NCI-H1105 (cell line): ENCODE measurements at places on chromosomes 1 and 21.

- DNase-seq, result no peak
These were observed 43.1 kb downstream of the OPTC start for GRCh38 chr1:203536980-203537455.

GRCh38 chr1:181608948-181609347 lies 125.6 kb downstream of the CACNA1E start:
- DNase-seq, result no peak

DNA sequence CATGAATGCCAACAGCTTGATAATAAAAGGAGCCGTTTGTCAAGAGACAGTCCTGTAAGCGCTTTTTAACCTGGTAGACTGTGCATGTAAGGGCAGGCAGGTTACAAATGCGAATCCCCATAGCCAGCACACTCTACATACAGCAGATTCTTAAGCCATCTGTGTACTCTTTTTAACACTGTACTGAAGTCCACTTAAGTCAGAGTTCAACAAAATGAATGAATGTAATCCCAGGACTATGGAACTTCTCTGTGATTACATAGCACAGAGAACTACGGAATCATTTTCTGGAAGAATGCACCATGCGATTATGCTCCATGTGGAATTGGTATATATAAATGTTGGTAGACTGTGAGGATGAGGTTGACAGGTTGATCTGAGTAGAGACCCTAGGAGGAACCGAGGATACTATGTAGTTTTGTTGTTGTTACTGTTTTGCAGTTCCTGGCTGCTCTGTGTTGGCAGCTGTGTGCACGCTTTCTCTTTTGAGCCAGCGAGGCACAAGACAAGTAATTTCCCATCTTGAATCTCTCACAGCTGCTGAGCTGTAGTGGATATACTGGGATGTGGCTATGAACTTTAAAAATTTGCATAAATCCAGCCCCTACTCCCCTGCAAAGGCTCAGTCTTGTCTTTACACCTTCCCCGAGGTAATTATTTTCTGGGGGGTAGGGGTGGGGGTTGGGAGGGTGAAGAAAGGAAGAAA lies 21.9 kb downstream of the LRRC8D start:
- DNase-seq, result no peak

DNA sequence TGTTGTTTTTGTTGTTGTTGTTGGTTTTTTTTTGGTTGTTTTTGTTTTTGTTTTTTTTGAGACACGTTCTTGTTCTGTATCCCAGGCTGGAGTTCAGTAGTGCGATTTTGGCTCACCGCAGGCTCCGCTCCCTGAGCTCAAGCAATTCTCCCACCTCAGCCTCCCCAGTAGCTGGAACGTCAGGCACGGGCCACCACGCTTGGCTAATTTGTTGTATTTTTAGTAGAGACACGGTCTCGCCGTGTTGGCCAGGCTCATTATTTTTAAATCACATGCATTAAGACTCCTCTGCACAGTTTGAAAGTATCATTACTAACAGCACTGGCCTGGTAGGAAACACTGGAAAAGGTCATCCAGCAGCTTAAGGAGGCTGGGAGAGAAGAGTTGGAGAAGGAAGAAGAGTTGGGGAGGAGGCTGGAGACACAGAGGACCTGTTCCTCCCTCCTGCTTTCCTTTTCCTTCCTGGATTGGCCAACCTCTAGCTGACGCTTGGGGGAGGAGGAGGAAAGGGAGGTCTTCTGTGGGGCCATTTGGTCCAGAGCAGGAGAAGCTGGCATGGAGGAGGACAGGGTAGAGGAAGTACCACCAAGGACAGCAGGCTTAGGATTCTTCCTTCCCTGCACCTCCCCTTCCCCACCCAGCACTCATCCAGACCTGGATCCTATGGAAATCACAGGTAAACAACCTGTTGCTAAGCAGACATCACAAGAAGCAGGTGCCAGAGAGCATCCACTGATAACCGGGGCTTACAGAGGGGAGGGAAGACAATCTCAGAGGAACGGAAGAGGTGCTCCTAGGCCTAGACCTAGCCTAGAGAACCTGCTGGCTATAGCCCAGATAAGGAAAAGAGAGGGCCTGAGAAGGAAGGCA lies 71.9 kb upstream of the GOLT1A start:
- DNase-seq, result peak; percentile 19
